Stimulated activated CD4-positive, alpha-beta T cell treated with anti-CD3 and anti-CD28 coated beads, Interleukin-4, amount 100 ng/mL, for 48 hours (primary cell): ENCODE measurements at places on chromosomes 1 and 21.

- peak; percentile 63 for DNase-seq
Observed at GRCh38 chr1:43329995-43330751, 7.4 kb upstream of the MPL start.

GRCh38 chr1:85818371-85818770 lies 110.1 kb upstream of the ZNHIT6 start:
- no peak for DNase-seq

- DNase-seq, result no peak
Observed at GRCh38 chr1:7153464-7153863, 368.2 kb downstream of the CAMTA1 start.

GRCh38 chr1:17755120-17755519 lies at the start of gene ACTL8:
ACTL8 (plus strand) TSS chr1:17755333; CDS start chr1:17823009, 67,676 bp downstream.
- peak; percentile 8 for DNase-seq

DNA sequence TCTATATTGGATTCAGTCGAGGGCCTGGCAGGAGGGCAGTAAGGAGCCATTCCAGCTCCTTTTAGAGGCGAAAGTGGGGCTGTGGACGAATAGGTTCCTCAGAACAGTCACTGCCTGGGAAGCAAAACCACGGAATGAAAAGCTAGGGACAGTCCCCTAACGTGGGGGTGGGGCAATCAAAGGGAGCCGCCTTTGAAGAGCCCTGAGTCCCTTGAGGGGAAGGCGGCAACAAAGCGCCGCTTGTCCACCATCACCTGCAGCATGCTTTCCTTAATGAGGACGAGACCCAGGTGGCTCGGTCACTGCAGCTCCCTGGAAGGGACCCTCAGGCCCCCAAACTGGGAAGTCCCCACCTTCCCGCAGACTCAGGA lies 184.7 kb downstream of the ETS2 start:
- DNase-seq, result no peak

DNA sequence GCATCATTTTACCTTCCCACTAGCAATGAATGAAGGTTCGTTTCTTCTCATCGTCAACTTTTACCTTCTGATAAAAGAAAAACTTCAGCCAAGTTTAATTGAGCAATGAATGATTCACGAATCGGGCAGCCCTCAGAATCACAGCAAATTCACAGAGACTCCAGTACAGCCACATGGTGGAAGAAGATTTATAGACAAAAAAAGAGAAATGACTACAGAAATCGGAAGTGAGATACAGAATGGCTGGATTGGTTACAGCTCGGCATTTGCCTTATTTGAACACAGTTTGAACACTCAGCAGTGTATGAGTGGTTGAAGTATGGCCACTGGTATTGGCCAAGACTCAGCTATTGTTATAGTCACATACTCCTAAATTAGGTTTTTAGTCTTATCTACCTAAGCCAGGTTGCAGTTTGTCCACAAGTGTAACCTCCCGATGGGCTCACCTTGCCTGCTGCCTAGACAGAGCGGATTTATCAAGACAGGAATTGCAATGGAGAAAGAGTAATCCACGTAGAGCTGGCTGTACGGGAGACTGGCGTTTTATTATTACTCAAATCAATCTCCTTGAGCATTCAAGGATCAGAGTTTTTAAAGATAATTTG lies 15.3 kb downstream of the AK4 start:
- no peak for DNase-seq

- no peak for DNase-seq
Observed at GRCh38 chr1:70090875-70091274, 114.5 kb downstream of the LRRC40 start.

DNA sequence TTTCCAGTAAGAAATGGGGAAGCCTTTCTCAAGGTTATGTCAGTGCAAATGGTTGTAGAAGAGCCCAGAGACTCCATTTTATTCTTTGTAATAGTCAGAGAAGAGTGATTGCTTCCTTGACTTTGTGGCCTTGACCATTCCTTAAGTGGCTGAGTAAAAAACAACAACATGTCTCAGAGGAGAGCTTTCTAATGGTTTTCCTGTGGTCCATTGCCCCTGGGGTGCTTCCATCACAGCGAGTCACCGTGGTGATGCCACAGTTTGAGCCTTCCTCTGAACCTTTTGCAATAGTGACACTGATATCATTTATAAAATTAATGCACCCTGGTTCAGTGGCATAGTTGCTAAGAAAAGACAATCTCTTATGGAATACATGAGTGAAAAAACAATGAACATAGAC lies 38.6 kb downstream of the PAPPA2 start:
- DNase-seq, result no peak

- no peak for DNase-seq
Observed at GRCh38 chr1:156801409-156802121, 15.1 kb downstream of the SH2D2A start.

DNA sequence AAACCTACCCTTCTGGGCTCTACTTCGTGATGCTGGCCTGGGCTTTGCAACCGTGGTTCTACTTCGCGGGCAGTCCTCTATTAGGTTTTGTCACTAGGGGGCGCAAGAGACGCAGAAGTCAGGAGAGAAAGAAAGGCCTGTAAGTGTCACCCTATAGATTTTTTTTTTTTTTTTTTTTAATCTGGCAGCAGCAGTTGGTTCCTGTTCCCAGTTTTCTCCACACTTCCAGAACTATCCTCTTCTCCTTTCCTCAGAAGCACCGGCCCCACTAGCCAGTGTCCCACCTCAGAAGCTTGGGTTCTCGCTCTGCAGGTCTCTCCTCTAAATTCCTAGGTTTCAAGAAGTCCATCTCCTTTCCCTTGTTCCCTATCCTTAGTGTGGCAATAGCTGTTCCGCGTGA lies 9.1 kb upstream of the LCE2D start:
- DNase-seq, result peak; percentile 30

DNA sequence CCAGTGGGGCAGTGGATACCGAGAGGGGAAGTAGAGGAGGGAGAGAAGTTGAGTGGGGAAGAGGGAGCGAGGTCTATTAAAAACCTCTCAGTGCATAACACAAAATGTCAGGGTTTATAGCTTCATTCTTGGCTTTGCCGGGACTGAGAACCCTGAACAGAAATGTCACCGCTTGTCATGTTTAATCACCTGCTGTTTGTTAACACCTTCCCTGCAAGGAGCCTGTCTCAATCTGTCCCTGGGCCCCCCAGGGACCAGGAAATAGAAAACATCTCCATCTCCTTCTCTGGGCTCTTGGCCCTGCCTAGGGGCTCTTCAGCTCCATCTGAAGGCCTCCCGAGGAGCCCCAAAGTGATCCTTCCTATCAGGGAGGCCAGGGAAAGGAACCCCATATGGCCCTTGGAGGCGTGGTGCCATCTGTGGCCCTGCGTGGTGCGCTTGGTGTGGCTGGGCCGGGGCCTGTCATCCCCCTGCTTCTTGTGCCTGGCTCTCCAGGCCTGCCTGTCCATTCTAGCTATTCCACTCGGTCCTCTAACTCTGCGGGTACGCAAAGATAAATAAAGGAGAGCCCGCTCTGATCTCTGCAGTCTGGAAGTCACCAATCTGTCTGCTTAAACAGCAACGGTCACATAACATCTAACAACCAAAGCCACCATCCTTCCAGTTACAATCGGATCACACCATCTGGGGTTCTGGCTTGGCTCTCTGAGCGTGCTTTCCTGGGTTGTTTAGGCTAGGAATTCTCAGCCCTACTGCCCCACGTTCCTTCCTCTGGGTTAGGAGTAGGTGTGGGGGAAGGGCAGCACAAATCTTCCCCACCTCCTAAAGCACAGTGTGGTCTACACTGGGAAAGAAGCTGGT lies 113.8 kb downstream of the CASZ1 start:
- DNase-seq, result no peak

DNA sequence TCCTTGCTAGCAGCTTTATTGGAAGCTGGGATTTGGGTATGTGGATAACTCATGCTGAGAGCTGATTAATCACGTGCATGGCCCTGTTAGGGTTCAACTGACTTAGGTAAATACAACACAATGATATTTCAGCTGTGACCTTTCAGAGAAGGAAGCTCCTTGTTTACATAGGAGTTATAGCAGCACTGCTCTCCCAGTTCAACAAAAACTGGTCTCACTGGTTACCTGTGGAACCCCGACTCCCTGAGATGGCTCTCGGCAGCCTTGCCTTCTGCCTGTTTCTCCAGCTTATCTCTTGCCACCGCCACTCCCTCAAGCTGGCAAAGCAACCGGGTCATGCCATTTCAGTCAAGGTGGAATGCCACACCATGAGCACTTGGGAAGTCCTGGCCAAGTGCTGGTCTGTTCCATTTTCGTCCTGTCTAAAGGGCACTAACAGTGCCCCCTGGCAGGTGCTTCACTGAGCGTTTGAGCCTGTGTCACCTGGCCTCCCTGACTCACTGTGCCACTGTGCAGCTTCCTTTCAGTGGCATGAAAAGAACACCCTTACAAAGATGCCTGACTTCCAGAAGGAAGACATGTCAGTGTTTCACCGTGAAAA lies 31.6 kb downstream of the DOP1B start:
- DNase-seq, result no peak

GRCh38 chr1:233681285-233681684 lies 67.4 kb downstream of the KCNK1 start:
- no peak for DNase-seq

GRCh38 chr1:161484613-161485012 lies 20.6 kb upstream of the FCGR2A start:
- no peak for DNase-seq

- DNase-seq, result no peak
Observed at GRCh38 chr1:209625791-209626285, 26.4 kb downstream of the LAMB3 start.

DNA sequence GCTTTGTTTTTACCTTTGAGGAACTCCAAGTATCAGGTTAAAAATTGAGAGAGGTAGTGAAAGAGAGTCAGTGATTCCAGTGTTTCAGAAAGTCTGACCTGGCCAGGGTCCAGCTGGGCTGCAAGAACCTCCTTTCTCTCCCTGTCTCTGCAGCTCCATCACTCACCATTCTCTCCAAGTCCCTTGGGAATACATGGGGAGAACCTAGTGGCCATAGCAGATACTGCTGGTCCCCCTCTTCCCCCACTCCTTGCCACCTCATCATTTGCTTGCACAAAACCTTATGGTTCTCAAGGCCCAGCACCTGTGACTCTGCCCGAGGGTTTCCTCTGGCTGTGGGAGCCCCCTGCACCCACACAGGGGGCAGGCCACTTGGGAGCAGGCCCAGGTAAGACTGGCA lies 279.5 kb downstream of the KIF26B start:
- no peak for DNase-seq

- no peak for DNase-seq
Observed at GRCh38 chr1:30452925-30453324, 270.5 kb downstream of the MATN1 start.

GRCh38 chr1:152886758-152887409 lies 8.8 kb downstream of the SMCP start:
- DNase-seq, result no peak

GRCh38 chr1:31122101-31122735 lies 56.7 kb upstream of the PUM1 start:
- DNase-seq, result no peak

DNA sequence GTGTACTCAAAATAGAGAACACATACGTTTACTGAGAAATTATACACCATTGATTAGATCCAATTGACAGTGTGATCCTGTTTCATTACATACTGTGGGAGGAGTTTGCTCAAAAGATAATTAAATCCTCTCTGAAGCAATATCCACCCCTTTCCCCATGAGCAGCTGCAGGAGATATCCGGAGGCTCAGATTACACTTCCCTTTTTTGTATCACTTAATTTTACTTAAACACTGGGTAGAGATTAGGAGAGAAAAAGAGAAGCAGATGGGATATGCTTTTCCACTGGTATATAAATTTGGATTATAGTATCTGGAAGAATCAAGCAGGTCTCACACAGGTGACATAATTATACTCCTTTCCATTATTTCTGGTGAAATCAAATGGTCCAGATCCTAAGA lies 333.3 kb upstream of the ZRANB2 start:
- no peak for DNase-seq

- DNase-seq, result no peak
Observed at GRCh38 chr1:159829273-159829634, 2.6 kb downstream of the SLAMF8 start.

DNA sequence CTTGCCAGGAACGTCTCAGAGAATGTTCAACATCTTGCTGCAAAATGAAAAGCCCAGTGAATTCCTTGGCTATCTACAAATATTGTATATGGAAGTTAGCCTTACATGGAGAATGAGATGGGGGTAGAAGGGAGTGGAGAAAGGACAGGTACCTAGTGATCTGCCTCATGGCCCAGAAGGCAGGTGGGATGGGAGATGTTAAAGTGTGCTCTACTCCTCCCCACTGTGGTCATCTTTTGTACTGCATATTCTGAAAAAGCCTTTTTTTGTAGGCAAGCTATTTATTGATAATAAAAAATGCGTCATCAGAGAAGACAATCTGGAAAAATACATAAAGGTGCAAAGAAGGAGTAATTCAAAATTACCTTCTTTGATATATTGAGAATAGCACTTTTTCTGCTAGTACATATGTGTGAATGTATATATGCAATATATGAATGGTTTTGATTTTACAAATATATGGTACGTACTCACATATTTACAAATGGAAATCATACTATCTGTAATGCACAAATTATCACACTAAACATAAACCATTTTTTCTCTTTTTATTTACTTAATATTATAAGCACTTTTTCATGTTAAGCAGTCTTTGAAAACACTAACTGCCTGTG lies 19.1 kb upstream of the SLC5A9 start:
- no peak for DNase-seq

DNA sequence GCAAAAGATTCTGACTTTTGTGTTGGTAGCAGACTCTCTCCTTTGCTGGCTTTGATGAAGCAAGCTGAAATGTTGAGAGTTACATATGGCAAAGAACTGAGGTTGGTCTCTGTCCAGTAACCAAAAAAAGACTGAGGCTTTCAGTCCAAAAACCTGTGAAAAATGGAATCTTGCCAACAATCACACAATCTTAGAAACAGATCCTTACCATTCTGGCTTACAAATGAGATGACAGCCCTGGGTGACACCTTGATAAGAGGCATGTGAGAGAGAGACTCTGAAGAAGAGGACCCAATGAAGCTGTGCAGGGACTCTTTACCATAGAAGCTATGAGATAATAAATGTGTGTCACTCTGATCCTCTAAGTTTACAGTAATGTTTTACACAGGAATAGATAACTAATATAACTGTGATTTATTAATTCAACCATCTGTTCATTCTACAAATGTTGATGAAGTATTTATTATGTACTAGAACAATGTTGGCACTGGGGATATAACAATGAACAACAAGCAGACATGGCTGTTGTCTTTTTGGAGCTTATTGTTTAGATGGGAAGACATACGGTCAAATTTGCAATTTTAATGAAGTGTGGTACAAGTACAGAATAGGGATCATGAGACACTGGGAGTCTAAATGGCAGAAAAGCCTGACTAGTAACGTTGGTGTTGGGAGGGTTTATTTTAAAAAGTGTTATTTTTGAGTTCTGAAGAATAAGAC lies 251.0 kb downstream of the OLFM3 start:
- DNase-seq, result no peak

GRCh38 chr1:53754484-53755312 lies 15.7 kb upstream of the GLIS1 start:
- DNase-seq, result no peak
